Thoracic aorta (tissue), 2 donors: ENCODE measurements at places on chromosomes 12 and 14. TPM values are rescaled to one million over a fixed set of nuclear protein-coding genes. Genes with fewer than 3 reads are reported as not detected.

Gene FGF6
- total RNA-seq = not detected

DNA sequence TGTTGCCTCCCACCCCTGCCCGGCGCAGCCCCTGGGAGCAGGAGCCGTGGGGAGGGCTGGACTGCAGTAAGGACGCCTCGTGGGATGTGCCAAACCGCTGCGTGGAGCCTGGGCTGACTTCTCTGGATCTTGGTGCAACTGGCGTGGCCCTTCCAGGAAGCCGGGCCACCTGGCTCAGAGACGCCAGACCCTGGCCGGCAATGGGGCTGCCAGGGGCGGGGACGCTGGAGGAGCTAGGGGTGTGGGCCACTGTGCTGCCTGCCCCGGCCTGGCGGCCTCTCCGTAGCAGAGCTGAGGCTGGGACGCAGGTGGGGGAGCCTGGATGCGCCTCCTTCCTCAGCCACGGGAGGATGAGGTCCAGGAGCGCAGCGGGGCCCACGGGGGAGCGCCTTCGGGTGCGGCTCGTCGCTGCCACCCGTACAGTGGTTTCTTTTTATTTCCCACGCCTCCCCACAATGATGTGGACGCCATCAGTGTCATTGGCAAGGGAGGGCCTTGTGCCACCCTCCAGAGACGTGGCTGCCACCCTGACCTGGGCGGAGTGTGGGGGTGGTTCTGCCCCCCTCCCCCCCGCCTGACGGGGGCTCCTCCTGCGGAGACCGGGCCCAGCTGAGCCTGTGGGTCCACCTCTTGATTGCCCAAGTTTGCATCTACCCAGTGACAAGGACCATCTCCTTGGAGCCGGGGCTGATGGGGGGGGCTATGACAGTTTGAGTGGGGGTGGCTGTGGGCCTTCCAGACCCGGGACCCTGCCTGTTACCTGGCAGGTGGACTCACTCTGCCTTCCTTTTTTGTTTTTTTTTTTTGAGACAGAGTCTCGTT, 11.3 kb downstream of the DDX51 start:
- DNase-seq = no peak

DNA sequence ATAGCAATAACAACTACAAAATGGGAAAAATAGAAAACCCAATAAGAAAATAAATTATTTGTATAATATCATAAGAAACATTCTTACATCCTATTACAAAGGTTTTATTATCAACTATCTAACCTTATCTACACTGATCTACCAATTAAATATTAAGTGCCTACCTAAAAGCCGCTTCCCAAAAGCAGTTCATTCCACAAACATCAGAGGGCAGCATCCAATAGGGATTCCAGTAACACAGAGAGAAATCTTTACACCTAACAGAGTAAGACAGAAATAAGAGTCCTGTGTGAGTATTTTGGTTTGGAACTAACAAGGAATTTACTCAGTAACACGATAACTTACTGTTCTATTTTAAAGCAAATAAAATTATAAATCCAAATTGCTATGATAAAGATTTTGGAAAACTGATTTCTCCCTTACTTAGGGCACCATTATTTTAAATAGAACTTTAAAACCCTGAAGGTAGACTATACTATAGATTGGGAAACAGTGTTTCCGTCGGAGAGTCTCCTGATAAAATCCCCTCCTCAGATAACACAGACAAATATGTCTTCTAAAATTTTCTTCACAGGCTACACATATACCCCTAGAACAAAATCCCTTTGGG, 15.0 kb downstream of the GXYLT1 start:
- DNase-seq = no peak

Gene ACOT4
- total RNA-seq = 1.8 TPM
